ENCODE measurements at places on chromosomes 6 and 20. TPM values are rescaled to one million over a fixed set of nuclear protein-coding genes. Genes with fewer than 3 reads are reported as not detected.

The ZNF831 gene
- 0.36 TPM for total RNA-seq

The RNF8 gene
- total RNA-seq: 15.7 TPM

GRCh38 chr6:169809386-169809785 is 58.0 kb downstream of the ERMARD start:
- DNase-seq: no peak

- no peak for DNase-seq
These were observed 10.7 kb downstream of the TP53RK start for GRCh38 chr20:46678516-46678915.

DNA sequence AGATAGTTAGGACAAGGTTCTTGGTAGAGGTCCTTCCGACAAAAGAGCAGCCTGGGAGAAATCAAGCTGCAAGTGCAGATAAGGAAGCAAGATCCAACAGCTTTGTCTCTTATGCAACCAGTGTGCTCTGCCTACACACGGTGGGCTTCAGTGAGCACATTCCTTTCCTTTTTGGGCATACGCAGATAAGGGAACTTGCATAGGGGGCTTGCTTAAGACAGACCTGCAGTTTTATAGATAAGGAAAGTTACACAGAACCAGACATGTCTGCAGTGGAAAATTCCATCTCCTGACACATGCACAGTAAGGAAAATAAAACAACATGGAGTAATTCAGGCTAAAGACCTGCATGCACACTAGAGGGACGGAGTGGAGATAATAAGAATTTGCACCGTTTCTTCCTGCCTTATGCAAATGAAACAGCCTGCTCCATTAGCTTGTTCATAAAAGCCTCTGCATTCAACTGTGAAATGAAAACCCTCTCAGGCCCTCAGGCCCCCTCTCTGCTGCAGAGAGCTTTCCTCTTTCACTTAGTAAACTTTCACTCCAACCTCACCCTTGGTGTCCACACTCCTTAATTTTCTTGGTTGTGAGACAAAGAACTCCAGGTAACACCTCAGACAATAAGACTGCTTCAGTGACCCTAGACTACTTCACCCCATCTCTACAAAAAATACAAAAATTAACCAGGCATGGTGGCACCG is 97.5 kb upstream of the MYLIP start:
- DNase-seq: no peak

- DNase-seq: no peak
These were observed 136.3 kb downstream of the LRRC1 start for GRCh38 chr6:53931086-53931485.

DNA sequence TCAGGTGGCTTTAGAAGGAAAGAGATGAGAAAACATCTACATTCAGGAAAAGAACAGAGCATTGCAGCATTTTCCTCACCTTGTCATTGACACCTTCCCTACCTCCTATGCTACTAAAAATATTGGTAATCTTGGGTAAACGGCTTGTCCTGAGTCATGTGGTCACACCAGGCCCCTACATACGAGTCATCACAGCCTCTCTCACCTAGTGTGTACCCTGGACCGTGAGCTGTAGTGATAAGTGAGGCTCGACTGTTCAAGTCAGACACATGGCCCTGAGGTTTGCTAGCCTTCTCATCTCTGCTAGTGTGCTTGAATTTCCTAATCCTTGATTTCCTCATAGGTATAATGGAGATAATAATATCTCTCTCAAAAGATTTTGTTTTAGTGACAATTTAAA is 29.6 kb upstream of the TMEM244 start:
- no peak for DNase-seq

DNA sequence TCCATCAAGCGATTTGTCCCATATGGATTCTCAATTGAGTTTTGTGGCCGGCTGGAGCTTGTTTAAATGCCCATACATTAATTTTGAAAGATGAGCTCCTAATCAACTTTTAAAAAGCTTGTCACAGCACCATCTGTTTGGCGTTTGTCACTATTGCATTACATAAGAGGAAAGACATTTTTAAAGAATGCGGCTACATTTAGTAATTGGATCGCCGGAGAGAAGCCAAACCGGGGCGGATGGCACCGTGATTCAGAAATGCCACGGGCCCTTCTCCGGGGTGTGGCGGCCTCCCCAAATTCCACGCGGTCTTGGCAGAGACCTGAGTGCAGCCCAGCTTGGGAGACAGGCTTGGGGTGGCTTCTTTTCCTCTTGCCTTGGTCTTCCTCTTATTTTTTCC is 67.7 kb upstream of the ZNFX1 start:
- no peak for DNase-seq

- no peak for DNase-seq
These were observed 41.7 kb downstream of the SYNE1 start for GRCh38 chr6:152595499-152595898.

The POU5F1 gene
- total RNA-seq: 0.76 TPM

GRCh38 chr6:114389111-114389510 is 46.3 kb upstream of the HS3ST5 start:
- DNase-seq: no peak

The TREML2 gene
- total RNA-seq: 0.58 TPM

The OR2J3 gene
- not detected for total RNA-seq

- DNase-seq: no peak
These were observed 510.5 kb downstream of the LMBRD1 start for GRCh38 chr6:69286331-69286730.

GRCh38 chr20:57783956-57784837 is 74.4 kb upstream of the PMEPA1 start:
- peak; percentile 21 for DNase-seq

GRCh38 chr6:37536491-37537190 is 36.9 kb upstream of the CCDC167 start:
- no peak for DNase-seq

GRCh38 chr20:10328897-10329255 is 105.1 kb downstream of the MKKS start:
- DNase-seq: no peak

- DNase-seq: no peak
These were observed 66.2 kb downstream of the SOBP start for GRCh38 chr6:107556082-107556481.

The SIGLEC1 gene
- total RNA-seq: 19.2 TPM

GRCh38 chr20:50517817-50518154 is 7.6 kb downstream of the PTPN1 start:
- DNase-seq: no peak

- no peak for DNase-seq
These were observed 69.9 kb upstream of the DOK5 start for GRCh38 chr20:54405540-54405939.

DNA sequence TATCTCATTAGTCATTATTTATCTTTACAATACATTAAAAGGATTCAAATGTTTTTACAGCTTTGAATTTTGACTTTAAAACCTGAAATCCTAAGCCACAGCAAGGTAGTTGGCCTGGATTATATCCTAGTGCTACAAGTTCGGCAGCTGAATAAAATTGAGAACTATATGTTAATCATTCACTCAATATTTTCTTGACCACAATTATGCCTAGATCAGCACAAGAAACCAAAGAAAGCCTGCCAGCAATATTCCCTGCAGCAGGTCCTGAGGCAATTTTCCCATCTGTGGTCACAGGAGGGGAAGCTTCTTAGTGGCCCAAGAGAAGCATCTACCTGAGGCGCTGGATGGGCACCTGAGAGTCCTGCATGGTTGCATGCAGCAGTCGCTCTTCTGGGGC is 183.5 kb downstream of the GMDS start:
- no peak for DNase-seq

- no peak for DNase-seq
These were observed 22.9 kb downstream of the HTR1B start for GRCh38 chr6:77440206-77440976.

- no peak for DNase-seq
These were observed 197.2 kb upstream of the GGTLC1 start for GRCh38 chr20:24185791-24186190.

- no peak for DNase-seq
These were observed 96.1 kb downstream of the SLC23A2 start for GRCh38 chr20:4905195-4905594.

DNA sequence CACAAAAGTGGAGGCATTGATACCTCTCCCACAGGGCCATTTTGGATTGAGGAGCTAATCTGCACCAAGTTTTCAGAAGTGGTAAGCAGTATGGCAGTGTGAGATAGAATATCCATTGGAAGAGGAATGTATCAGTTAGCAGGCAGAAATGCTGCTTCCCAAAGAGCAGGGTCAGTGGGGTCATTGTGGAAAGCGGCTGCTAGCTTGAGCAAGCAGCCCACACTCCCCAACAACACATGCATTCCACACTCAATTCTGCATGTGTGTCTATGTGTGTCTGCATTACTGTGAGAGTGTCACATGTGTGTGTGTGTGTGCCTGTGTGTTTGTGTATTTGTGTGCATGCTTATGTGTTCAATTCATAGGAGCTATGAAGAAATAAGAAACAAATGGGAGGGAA is 190.9 kb upstream of the FOXA2 start:
- no peak for DNase-seq

- DNase-seq: no peak
These were observed 33.9 kb downstream of the KCNK17 start for GRCh38 chr6:39280247-39280731.

DNA sequence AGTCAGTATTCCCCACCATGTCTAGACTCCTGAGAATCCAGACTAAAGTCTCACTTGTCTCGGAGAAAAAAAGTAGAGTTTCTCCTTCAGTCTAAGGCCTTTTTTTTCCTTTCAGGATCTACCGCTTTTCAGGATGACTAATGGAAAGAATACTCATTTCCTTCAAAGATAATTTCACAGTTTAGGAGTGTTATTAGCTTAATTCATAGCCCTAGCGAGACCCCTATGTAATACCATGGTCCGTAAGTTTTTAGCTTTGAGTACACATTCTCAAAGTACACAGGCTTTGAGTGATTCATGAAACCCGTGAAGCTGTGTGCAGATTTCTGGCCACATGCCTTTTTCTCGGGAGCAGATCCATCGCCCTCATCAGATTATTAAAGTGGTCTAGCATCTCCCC is 133.1 kb downstream of the SOX4 start:
- DNase-seq: no peak

The CRISP2 gene
- not detected for total RNA-seq

DNA sequence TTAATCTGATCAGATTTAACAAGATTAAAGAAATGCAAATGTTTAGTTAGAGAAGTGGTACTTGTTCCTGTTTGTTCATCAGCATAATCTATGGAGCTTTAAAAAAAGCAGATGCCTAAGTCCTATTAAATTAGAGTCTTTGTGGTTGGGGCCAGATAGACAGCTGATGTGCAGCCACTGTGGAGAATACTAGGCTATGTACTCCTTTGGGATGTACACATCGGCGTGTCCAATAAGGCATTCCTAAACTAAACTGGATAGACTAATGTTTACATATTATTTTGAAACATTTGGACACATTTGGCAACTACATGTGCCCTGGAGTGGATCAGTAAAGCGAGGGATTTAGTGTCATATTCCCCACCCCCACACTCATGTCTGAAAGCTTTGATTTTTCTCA is 459.5 kb downstream of the LMBRD1 start:
- DNase-seq: no peak

The RIPPLY2 gene
- total RNA-seq: 0.80 TPM

DNA sequence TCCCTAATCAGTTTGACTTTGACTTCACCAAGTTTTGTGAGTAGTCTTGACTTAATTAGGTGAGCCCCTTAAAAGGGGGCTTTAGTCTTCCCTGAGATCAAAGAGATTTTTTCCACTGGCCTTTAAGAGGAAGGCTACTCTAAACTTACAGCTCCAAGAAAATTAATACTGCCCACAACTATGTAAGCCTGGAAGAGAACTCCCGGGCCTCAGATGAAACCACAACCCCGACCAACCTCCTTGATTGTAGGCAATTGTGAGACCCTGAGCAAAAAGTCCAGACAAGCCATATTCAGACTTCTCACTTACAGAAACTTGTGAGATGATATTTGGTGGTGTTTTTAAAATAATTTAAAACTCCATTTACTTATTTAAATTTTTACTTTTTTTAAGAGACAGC is 18.1 kb downstream of the SNX3 start:
- no peak for DNase-seq

DNA sequence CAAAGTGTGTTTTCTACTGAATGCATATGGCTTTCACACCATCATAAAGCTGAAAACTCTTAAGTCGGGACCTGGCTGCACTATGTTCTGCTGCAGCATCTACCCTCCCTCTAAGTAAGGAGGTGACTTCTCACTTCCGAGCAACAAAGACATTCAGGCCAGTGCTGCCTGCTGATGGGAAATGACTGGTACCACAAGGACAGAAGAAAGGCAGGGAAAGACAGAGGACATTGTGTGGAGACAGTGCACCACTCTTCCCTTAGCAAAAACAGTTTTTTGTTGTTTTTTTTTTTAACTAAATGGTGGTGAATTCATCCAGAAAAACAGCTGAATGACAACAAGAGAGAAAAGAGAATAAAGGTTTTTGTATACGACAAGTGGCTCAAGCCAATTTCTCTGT is 81.5 kb downstream of the MAP7 start:
- DNase-seq: no peak

Data from sciatic nerve (tissue), 2 donors.